ENCODE measurements at places on chromosomes 7 and 10.

GRCh38 chr10:34543716-34544115 lies 271.4 kb downstream of the PARD3 start:
- no peak for DNase-seq

DNA sequence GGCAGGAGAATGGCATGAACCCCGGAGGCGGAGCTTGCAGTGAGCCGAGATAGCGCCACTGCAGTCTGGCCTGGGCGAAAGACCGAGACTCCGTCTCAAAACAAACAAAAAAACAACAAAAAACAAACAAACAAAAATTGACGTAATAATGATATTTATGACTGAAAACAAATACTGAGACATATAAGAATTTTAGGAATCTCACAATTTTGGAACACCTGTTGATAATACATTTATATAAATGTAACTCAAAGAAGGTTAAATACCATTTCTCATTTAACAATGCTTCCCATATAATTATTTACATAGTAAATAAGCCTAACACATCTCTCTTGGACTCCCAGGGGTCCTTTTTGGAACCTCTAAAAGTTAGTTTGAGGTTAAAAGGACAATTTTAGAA lies 102.2 kb upstream of the CCNY start:
- no peak for DNase-seq

- DNase-seq: no peak
Observed at GRCh38 chr7:79610313-79610712, 156.8 kb upstream of the MAGI2 start.

- DNase-seq: peak; percentile 28
Observed at GRCh38 chr7:131692131-131692960, 135.9 kb upstream of the PODXL start.

GRCh38 chr10:3911713-3912442 lies 126.9 kb upstream of the KLF6 start:
- no peak for DNase-seq

- peak; percentile 25 for DNase-seq
Observed at GRCh38 chr7:39624442-39624807, 1.1 kb downstream of the RALA start.

GRCh38 chr7:105853931-105854419 lies 22.4 kb downstream of the ATXN7L1 start:
- DNase-seq: no peak

GRCh38 chr7:96354881-96355280 lies 33.0 kb upstream of the SLC25A13 start:
- DNase-seq: no peak

- no peak for DNase-seq
Observed at GRCh38 chr10:104013489-104013888, 46.5 kb downstream of the SLK start.

GRCh38 chr10:27534161-27534700 lies 30.1 kb downstream of the RAB18 start:
- no peak for DNase-seq

DNA sequence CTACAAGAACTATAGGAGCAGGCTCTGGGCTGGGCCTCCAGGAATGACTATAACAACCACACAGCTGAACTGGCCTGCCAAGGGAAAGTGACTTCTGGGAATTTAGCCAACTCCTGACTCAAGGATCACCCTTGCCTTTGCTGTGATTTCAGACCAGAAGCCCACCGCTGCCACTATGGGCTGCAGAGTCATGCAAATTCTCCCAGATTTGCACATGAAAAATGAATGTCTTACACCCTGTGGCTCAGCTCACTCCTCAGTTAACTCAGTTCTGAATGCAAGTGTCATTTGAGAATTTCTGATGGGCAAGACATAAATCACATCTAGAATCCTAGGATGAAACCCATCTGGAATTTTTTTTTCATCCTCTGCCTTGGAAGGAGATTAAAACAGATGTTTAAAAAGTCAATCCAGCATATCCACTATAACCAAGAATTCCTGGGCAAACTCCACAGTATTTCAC lies 186.5 kb upstream of the BET1 start:
- no peak for DNase-seq

DNA sequence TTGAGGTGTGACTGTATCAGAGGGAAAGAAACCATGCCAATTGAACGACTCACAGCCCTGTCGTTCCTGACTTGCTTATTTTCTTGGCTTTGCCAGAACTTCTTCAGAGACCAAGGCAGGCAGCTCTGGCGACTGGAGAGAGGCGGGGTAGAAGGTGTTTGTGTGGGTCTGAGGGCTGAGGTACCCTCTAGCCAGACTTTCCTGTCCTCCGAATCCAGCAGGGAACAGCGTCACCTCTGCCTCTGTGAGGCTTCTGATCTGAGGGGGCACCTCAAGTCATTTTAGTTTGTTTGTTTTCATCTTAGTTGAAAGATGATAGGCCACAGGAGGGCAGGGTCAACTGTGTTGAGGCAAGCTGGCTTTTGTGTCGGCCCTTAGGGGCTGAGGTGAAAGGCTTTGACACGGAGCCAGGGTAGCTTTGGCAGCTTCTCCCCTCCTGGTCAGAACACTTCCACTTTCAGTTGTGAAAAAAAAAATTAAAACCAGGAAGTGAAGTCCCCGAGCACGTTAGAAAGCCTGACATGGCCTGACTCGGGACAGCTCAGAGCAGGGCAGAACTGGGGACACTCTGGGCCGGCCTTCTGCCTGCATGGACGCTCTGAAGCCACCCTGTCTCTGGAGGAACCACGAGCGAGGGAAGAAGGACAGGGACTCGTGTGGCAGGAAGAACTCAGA lies 1.9 kb downstream of the ACSL5 start:
- DNase-seq: peak; percentile 77

GRCh38 chr7:38185395-38186307 lies 7.6 kb downstream of the STARD3NL start:
- DNase-seq: no peak

GRCh38 chr7:117683430-117684175 lies 189.6 kb downstream of the CTTNBP2 start:
- DNase-seq: no peak

- no peak for DNase-seq
Observed at GRCh38 chr10:106267591-106267990, 896.9 kb downstream of the SORCS1 start.

GRCh38 chr10:88889559-88890337 lies 9.7 kb downstream of the STAMBPL1 start:
- no peak for DNase-seq

DNA sequence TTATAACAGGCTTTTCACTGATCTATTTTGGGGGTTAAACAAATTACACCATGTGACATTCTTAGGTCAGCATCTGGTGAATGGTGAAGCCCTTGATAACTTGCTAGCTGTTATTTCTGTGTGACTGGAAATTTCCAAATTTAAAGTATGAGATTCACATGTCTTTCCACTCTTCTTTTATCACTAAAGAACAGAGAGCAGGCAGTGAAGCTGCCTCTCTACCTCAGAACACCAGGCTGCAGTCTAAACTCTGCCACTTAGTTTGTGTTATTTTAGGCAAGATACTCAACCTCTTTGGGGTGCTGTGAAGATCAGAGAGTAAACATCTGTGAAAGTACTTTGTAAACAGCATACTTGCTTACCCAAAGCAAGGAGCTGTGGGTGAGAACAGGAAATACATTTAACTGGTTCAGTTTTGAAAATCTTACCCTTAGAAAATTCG lies 15.5 kb upstream of the SP4 start:
- DNase-seq: no peak

Measured in ovary (tissue), 10 donors.